ENCODE measurements at places on chromosomes 1 and 21.

DNA sequence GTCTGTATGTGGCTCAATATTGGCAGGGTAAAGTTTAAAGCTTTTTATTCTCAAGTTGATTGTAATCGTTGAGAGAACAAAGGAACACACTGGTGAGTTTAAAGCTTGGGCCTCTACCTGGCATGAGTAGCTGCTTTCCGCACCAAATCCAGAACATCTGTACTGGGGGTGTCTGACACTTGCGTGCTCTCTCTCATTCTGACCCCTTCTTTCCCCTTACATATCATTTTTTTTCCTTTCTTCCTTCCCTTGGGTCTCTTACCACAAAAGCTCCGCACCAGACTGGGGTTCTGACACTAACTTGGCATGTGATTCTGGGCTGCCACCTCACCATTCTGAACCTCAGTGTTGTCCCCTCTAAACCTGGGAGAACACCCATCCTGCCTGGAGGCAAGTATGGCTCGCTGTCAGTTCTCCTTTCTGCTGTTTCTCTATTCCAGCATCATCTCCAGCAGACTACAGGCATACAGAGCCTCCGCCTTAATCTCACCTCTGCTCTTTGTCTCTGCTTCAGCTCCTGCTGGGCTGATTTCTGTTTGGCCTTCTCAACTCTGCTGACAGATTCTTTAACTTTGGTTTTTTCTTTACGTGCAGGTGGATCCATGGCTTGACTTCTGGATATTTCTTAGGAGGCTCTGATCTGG lies 859 bp upstream of the ERMAP start:
- no peak for DNase-seq

- no peak for DNase-seq
Measured at GRCh38 chr1:75745276-75745675, 20.8 kb downstream of the ACADM start.

GRCh38 chr1:18079941-18080735 lies 27.5 kb upstream of the IGSF21 start:
- DNase-seq: no peak

DNA sequence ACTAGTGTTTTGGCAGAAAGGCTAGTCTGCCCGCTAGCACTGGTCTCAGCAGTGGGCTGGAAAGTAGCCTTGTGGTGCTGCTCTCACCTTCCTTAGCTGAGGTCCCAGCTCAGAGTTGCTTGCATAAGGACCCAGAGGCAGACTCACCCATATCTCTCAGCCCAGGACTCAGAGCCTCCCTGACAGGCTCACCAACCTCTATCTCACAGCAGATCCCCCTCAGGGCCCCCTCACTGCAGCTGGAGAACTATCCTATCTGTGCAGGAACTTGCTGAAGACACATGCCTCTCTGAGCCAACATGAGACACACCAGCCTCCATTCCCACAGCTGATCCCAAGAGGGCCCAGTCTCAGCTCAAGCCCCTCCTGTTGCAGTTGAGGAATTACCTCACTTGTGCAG lies 82.6 kb downstream of the IARS2 start:
- DNase-seq: no peak

DNA sequence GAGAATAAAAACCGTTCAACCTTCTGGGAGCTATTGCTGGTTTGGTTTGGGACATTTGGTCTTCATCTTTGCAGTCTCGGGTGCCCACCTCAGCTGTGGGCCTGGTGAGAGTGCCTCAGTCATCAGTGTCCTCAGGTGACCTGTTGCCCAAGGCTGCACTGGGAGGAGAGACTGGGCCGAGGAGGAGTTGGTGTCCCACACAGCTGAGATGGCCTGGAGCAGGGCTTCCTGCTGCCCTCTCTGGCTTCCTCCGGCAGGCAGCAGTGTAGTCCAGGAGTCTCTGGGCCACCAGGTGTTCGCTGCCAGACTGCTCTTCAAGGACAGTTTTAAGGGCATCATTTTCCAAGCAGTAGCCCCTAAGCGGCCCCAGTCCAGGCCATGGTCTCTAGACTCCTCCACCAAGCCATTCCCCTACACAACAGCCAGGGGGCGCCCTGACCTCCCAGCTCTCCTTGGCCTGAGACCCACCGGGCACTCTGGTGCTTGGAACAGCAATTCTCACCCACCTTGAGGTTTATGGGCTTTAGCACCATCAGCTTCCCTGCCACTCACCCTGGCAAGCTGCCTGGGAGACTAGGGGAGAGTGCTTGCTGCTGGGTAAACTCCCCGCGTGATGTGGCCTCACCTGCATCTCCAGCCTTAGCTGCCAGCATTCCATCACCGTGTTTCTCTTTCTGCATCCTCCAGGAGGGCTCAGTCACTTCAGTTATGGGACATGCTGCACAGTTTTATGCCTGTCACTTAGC lies 9.1 kb upstream of the SYTL1 start:
- DNase-seq: peak; percentile 54

DNA sequence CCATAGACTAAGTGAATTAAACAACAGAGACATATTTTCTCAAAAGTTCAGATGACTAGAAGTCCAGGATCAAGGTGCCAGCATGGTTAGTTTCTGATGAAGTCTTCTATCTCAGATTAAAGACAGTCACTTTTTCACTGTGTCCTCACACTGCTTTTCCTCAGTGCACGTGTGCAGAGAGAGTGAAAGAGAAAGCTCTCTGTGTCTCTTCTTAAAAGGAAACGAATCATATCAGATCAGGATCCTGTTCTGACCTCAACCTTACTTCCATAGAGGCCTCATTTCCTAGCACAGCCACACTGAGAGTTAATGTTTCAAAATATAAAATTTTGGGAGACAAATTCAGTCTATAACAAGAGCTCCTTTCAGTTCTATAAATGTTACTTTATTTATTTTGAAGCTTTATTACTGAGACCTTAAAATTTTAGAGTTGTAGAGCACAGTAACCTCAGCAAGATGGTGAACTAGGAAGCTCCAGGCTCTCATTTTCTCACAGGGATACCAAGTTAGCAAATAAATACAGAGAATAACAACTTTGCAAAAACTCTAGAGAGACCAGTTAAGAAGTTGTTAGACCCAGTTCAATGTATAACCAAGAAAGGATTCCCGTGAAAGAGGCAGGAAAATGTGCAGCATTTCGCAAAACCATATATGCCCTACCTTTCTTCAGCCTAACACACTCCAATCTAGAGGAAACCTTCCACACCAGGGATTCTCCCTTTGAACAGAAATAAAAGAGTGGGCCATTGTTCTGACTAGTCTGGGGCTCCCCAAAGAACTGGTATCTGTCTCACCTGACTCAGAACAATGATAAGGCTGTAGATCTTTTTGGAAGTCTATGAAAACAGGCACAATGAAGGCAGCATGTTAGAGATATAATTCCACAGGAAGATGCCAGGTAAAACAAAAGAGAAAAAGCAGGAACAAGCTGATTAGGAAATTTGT lies 372.2 kb downstream of the MRPL39 start:
- no peak for DNase-seq

DNA sequence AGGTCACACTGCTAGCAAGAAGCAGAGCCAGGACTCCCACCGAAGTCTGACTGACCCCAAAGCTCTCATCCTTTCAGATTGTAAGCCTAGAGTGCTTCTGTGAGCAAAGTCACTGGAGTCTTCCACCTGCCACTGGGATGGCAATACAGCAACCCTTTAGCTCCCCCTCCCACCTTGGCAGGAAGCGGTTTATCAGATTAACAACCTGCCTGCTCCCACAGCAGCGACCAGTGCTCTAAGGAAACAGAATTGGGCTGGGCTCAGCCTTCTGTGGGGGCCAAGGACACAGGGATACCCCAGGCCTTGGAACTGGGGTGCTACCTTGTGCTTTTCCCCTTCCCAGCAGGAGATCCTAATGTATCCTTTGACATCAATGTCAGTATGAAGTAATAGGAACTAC lies 76.0 kb downstream of the GFI1 start:
- DNase-seq: peak; percentile 28
